ENCODE measurements at places on chromosomes 12 and 14.

DNA sequence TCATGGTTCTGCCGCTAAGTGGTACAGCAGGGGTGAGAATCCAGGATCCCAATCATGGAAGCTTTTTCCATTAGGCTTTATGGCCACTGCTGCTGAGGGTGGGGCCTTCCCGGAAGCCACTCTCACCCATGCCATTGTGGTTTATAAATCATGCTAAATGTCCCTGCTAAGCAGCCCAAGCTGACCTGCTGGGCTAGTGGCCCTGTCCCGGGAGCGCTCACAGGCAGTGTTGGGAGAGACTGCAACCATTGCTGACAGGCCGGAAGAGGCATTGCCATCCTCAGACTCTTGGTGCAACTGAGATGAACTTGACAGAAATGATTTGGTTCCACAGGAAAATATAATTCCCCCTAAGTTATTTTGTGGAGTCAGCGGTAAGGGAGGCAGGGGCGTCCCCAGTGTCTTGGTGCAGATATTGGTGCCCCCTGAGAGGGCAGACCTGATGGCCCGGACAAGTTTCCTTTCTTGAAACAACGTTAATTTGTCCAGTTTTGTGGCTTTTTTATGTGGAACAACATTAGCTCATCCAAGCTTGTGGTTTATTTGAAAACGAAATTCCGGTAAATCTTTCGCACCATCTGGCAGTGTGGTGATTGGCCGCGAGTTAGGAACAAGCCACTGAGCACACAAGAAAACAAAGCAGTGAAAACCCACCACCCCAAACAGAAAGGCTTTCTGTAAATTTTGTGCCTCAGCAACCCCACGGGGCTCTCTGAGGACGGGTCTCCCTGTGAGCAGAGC lies 82.3 kb downstream of the SSPN start:
- no peaks in the 10 kb centered on the region for H3K27me3 ChIP-seq
- H3K27ac ChIP-seq = peak overlapping the region; percentile 82
- H3K36me3 ChIP-seq = no peaks in the 10 kb centered on the region
- peaks cover 52% of the 10 kb centered on the region for H3K4me1 ChIP-seq
- no peak for DNase-seq

DNA sequence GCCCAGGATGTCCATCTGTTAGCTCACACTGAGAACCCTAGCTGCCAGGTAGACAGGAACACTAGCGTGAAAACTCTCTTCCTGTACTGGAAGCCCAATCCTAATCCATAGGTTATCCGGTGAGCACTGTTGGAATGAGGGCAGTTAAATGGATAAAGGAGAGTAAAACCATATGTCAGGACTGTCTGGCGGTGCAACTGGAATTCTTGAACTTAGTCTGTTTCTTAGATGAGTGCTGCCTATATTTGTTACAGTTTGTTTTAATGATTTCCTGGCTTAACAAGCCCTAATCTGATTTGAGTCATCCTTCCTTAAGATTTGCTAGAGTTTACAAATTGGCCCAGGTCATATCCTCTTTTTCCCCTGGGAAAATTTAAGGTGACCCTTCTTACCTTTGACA lies 104.7 kb downstream of the ANO4 start:
- no peaks in the 10 kb centered on the region for H3K4me1 ChIP-seq
- H3K4me3 ChIP-seq = no peak overlapping the region
- no peaks in the 10 kb centered on the region for H3K36me3 ChIP-seq
- no peak overlapping the region for H3K27ac ChIP-seq
- DNase-seq = peak; percentile 60

- no peaks in the 10 kb centered on the region for H3K27me3 ChIP-seq
- no peak overlapping the region for H3K4me3 ChIP-seq
- H3K27ac ChIP-seq = no peak overlapping the region
These were observed 23.6 kb downstream of the VASH1 start for GRCh38 chr14:76784881-76785280.

DNA sequence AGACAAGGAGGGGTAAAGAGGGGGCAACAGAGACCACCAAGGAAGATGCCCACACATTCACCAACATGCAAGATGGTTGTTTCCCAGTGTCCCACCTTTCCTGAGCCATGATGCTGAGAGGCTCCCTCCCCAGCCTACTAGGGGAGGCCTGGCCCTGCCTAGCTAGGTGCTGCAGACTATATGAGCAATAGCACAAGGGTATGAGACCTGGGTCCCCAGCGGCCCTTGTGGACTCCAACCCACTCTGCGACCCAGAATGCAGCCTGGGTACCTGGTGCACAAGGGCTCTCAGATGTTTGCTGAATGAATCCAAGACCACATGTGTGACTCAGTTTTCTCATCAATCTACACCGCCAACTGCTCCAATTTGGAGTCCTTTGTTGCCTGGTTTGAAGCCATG lies 13.9 kb downstream of the TGFB3 start:
- H3K27ac ChIP-seq = no peak overlapping the region
- no peaks in the 10 kb centered on the region for H3K36me3 ChIP-seq
- H3K4me3 ChIP-seq = no peak overlapping the region
- peaks cover 18% of the 10 kb centered on the region for H3K4me1 ChIP-seq
- DNase-seq = no peak

GRCh38 chr12:68264857-68265256 lies 11.5 kb upstream of the IL22 start:
- H3K27ac ChIP-seq = peak overlapping the region; percentile 98
- peak overlapping the region; percentile 34 for H3K4me3 ChIP-seq
- no peaks in the 10 kb centered on the region for H3K36me3 ChIP-seq
- no peak for DNase-seq

DNA sequence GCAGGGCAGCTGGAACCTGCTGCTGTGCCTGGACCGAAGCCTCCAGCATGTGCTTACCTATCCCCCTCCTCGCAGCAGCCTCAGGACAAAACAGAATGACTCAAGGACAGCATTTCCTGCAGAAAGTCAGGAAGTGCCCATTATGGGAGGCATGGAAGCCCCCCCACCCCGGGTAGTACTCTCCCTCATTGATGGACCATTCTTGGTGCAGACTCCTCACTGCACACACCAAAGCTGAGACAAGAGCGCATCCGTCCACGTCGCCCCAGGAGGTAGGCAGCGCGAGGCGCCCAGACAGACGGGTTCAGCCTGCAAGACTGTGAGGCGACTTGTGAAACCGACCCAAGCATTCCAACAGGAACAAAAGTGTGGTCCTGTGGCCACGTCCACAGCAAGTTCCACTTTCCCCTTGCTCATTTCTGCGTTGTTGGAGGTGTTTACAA lies 243.9 kb upstream of the ATXN7L3B start:
- no peak for DNase-seq
- no peak overlapping the region for H3K27ac ChIP-seq
- H3K27me3 ChIP-seq = no peaks in the 10 kb centered on the region
- no peak overlapping the region for H3K4me3 ChIP-seq
- H3K4me1 ChIP-seq = no peaks in the 10 kb centered on the region

GRCh38 chr14:89845346-89845745 lies 109.2 kb downstream of the EFCAB11 start:
- H3K4me1 ChIP-seq = peaks cover 16% of the 10 kb centered on the region
- peak; percentile 58 for DNase-seq
- no peaks in the 10 kb centered on the region for H3K36me3 ChIP-seq
- no peak overlapping the region for H3K4me3 ChIP-seq
- H3K27me3 ChIP-seq = no peaks in the 10 kb centered on the region

DNA sequence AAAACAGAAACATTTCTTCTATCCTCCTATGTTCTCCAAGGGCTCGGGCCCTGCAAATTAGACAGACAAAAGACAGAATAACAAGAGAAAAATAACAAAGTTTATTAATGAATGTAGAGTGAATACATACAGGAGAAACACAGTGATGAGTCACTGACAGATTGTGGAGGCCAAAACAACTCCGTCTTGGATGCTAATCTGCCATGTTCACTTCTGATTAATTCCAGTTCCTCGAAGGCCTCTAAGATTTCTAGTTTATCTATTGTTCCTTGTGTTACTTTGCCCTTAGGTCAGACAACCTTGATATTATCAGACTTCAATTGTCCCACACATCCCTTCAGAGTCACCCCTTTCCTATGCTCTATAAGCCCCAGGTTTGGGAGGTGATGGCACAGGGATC lies 26.8 kb upstream of the NEDD1 start:
- no peaks in the 10 kb centered on the region for H3K27me3 ChIP-seq
- H3K4me1 ChIP-seq = peaks cover 37% of the 10 kb centered on the region
- no peak overlapping the region for H3K27ac ChIP-seq
- no peak for DNase-seq
- H3K4me3 ChIP-seq = no peak overlapping the region

DNA sequence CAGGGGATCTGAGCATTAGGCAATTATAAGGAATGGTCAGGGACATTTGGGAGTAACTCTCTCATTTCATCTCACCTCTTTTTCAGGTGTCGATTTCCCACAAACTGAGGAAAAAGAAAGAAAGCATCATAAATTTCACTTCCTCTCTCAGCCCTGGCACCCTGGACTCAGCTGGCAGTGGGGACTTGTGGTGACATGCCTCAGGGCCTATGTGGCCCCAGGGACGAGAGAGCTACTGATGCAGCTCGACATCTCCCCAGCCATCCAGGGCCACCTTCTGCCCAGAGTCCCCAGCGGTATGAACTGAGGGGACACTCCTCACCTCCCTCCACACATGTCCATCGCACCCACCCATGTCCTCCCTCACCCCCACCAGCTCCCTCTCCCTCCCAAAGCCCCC lies 11.7 kb downstream of the TNFRSF1A start:
- no peak overlapping the region for H3K4me3 ChIP-seq
- peak; percentile 36 for DNase-seq
- peaks cover 50% of the 10 kb centered on the region for H3K4me1 ChIP-seq
- H3K27ac ChIP-seq = peak overlapping the region; percentile 16
- no peaks in the 10 kb centered on the region for H3K27me3 ChIP-seq
- H3K36me3 ChIP-seq = peaks cover 92% of the 10 kb centered on the region

DNA sequence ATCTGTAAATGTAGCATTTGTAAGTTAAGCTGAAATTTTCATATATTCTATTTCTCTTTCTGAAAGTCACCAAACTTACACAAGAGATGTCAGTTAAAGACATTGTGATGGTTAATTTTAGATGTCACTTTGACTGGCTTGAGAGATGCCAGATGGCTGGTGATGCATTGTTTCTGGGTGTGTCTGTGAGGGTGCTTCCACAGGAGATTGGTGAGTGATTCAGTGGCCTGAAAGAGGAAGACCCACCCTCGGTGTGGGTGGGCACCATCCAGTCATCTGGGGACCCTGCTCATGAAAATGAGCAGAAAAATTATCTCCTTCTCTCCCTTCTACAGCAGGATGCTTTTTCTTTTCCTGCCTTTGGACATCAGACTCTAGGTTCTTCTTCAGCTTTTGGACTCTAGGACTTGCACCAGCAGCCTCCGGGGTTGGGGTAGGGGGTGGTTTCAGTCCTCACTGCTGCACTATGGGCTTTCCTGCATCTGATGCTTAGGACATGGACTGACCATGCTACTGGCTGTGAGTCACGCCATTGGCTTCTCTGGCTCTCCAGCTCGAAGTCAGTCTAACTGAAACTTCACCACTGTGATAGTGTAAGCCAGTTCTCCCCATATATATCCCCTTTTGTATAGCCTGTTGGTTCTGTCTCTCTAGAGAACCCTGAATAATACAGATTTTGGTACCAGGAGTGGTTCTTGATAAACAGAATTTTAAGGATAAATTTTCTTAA lies 20.9 kb downstream of the PDE6H start:
- DNase-seq = peak; percentile 65
- H3K36me3 ChIP-seq = no peaks in the 10 kb centered on the region
- H3K27ac ChIP-seq = no peak overlapping the region
- H3K4me3 ChIP-seq = no peak overlapping the region
- H3K4me1 ChIP-seq = no peaks in the 10 kb centered on the region

GRCh38 chr12:14314801-14315200 lies 50.7 kb upstream of the ATF7IP start:
- no peaks in the 10 kb centered on the region for H3K4me1 ChIP-seq
- H3K36me3 ChIP-seq = no peaks in the 10 kb centered on the region
- no peak overlapping the region for H3K27ac ChIP-seq
- no peaks in the 10 kb centered on the region for H3K27me3 ChIP-seq
